T follicular helper cell (primary cell): ENCODE measurements at places on chromosomes 7 and 10.

GRCh38 chr7:143323653-143324052 lies 7.7 kb downstream of the CLCN1 start:
- no peak for DNase-seq

- peak; percentile 49 for DNase-seq
These were observed 8.3 kb upstream of the ATP6V0E2 start for GRCh38 chr7:149865437-149865836.

GRCh38 chr10:11339660-11340059 lies 271.8 kb downstream of the USP6NL start:
- no peak for DNase-seq

DNA sequence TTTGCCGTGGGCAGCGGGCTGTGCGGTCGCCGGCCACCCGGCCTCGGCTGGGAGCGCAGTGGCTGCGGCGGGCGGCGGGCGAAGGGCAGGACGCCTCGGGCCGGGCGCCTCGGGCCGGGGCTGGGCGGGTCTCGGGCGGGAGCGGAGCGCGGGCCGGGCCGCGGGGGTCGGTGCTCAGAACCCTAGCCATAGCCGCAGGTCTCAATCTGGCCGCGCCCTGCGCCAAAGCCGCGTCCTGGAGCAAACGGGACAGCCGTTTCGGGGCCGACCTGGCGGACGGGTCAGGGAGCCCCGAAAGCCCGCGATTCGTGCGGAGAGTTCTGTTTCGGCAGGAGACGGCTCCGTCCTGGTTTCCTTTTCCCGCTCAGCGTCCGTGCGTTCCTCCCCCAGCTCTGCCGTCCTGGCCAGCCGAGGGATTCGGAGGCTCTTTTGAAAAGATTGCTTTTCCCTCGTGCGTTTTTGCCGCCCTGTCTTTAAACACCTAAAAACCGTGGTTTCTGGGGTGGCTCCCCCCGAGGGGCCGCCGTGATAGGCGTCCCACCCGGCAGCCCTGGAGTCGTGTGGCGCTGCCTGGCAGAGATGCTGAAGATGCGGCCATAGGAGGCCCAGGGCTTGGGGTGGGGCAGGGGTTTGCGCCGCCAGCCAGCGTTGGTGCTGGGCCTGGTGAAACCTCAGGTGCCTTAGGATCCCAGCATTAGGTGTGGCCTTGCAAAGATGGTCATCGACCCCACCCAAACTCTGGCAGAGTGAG lies 727 bp downstream of the RET start:
- DNase-seq = no peak

DNA sequence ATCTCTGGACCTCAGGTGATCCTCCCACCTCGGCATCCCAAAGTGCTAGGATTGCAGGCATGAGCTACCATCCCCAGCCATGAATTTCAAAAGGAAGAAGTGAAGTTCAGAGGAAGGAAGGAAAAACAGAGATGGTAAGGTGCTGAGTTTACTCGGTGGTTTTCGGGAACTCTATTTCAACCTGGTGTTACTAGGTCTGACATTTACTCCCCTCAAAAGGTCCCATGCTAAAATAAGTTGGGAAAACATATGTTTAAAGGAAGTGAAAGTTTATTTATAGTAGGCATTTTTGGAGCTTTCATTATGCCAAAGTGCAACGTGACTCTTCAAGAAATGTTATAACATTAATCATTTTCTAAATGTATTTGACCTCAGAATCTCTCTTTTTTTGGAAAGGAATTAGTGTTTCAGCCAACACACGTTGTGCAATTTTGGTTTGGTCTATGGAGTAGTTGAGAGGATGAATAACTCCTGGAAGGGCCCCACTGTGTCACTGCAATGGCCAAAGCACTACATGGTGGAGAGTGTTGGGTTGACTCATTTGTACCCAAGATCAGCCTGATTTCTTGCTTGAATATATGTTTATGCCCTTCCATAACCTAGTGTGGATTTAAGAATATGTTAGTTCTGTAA lies 114.7 kb upstream of the FAM171A1 start:
- DNase-seq = no peak

DNA sequence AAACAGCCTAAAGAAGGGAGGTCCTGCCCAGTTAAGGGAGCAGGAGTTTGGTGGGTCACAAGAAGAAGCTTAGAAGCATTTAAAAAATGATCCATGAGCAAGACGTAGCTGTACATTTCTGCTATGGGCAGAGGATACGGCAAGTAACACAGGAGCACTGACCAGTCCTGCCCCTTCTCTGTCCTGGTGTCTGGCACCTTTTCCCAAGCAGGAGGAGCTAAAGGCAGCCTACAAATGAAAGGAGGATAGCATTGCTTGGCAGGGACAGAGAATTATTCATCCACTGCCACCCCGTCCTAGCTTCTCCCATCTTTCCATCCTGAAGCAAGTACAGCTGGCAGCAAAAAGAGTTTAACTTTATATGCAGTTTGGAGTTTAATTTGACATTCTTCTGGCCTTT lies 1077.6 kb downstream of the TYW1 start:
- no peak for DNase-seq

DNA sequence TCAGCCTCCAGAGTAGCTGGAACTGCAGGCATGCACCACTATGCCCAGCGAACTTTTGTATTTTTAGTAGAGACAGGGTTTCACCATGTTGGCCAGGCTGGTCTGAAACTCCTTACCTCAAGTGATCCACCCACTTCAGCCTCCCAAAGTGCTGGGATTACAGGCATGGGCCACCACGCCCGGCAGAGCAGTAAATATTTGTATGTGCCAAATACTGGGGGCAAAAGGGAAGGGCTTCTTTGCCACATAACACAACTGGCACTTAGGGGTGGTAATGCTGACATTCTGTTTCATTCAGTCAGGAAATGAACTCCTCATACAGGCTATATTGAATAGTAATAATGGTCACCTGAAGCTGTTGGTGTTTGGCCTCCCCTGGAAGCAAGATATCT lies 41.6 kb downstream of the ACSM6 start:
- DNase-seq = no peak

DNA sequence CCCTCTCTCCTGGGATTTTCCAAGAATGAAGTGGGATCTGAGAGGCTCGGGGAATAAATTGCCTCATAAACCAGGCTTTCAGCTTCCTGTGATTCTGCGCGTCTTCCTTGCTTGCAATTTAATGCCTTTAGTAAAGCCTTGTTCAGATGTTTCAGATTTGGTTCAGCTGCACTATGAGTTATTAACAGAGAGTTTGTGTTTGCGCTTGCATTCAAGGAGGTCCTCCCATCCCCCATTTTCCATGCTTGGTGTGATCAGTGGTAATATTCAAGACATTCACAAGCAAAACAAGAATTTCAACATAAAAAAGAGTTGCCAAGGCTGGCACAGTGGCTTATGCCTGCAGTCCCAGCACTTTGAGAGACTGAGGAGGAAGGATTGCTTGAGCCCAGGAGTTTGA lies 1068.9 kb downstream of the TYW1 start:
- DNase-seq = no peak

- no peak for DNase-seq
These were observed 1.1 kb upstream of the PPP1R9A start for GRCh38 chr7:94906065-94906851.

DNA sequence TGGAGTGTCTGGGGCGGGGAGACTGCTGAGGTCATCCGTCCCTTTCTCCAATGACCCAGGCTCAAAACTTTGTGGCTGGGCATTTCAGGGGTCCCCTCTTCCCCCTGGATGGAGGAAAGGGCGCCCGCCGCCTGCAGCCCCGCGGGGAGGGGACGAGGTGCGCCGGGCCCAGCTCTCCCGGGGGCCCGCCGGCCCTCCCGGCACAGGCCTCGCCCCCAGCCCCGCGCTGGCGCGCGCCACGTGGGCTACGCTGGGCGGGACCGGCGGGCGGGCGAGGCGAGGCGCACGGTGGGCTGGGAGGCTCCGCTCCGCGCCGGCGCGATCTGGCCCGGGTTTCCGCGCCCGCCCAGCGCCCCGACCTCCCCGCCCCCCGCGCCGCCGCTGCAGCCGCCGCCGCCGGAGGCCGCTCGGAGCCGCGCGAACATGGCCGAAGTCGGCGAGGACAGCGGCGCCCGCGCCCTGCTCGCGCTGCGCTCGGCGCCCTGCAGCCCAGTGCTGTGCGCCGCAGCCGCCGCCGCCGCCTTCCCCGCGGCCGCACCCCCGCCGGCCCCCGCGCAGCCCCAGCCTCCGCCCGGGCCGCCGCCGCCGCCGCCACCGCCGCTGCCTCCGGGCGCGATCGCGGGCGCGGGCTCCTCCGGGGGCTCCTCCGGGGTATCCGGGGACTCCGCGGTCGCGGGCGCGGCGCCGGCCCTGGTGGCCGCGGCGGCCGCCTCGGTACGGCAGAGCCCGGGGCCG lies at the start of gene FOXK1:
Gene FOXK1 (plus strand): TSS at position 410 of the 735 bp plus-strand sequence. CDS start 14 bp downstream, at position 424.
- DNase-seq = peak; percentile 67

DNA sequence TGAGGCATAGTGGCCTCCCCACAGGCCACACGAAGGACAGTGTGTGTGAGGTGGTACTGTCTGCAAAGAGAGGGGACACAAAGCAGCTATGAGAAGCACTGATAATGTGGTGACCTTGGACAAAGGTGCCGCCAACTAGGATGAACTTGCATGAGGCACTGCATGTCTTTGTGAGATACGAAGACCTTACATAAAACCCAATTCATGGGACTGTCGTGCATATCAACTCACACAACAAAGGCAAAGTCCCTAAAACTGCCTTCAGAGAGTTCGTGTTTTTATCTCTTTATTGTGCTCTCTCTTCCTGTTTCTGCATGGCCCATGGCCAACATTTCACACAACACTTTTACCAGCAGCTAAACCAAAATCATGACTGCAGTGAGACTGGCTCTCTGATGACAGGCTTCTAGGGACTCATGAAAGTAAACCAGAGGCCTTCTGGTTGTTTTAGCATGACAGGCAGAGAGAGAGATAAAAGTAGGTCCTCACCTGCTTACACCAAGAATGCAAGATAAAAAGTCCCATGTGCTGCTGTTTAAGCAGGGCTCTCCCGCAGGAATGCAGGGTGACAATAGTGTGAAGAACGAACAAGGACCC lies 347.8 kb downstream of the ELMO1 start:
- DNase-seq = no peak

- no peak for DNase-seq
These were observed 111.4 kb upstream of the CACUL1 start for GRCh38 chr10:118865998-118866693.

DNA sequence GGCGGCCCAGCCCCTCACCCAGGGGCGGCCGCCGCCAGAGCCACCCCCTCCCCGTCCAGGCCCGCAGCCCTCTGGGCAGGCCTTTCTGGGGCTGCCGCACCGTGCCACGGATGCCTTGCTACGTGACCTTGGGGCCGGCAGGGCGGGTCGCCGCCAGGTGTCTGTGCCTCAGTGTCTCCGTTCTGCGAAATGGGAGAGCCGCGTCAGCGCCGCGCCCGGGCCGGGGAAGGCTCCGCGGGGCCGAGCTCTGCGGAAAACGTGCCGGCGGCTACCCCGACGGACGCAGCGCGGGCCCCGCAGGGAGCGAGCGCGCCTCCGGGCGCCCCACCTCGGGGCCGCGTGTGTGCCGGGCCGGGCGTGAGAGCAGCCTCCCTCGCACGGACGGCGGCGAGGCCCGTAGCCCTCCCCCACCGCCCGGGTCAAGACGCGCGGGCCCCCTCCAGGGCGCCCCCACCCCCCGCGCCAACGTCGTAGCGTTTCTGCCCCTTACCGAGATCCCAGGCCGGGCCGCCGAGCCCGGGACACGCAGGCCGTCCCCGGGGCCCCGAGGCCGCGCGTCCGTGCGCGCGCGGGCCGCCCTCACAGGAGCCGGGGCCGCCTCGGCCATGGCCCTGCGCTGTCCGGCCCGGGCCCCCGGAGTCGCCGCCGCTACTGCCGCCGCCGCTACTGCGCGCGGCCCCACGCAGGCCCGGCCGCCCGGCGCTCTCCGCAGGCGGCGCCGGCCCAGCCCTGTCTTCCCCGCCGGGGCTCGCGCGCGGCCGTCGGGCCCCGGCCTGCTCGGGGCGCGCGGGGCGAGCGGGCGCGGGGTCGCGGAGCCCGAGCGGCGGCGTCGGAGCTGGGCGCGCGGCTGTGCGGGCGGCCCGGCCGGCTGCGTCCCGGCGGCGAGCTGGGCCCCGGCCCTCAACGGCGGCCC lies 1.1 kb downstream of the ZNF777 start:
- DNase-seq = no peak

GRCh38 chr10:73899423-73899822 lies 11.5 kb upstream of the PLAU start:
- no peak for DNase-seq

GRCh38 chr7:3949242-3949640 lies 648.2 kb downstream of the SDK1 start:
- DNase-seq = no peak

DNA sequence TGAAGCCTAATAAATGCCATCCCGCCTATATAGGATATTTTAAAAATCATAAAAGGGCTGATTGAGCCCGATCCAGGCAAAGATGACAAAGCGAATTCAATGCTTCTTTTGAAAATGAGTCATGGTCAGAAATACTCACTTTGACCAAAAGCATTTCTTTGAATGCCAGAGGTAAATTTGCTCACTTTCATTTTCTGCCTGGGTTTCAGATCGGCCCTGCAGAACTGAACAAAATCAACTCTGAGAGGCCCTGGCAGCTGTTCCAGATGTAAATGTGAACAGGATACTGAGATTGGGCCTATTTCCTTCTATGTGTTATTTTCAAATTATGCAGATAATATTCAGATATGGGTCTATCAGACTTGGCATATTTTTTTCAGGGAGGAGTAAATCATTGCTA lies 114.8 kb upstream of the ARID5B start:
- no peak for DNase-seq

- DNase-seq = no peak
These were observed 21.7 kb upstream of the MALSU1 start for GRCh38 chr7:23277359-23277989.

DNA sequence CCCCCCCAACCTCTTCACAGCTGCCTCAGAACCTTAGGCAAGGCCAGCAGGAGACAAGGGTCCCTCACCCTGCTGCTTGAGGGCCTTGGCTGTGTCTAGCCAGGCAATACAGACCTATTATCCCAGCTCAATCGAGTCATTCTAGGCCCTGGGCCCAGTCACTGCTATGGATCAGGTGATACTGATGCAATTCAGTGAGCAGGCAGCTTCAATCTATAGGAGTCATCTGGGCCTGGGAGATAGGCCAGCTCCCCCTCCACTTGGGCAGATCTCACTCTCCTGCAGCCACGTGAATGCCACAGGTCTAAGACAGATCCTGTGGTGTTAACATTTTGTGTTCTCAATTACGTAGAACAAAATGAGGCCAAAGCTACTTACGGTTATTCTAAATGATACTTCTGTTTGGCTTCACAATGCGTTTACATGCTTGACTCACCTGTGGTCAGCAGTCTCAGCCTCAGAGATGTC lies 68.0 kb upstream of the LRRC4 start:
- DNase-seq = no peak

DNA sequence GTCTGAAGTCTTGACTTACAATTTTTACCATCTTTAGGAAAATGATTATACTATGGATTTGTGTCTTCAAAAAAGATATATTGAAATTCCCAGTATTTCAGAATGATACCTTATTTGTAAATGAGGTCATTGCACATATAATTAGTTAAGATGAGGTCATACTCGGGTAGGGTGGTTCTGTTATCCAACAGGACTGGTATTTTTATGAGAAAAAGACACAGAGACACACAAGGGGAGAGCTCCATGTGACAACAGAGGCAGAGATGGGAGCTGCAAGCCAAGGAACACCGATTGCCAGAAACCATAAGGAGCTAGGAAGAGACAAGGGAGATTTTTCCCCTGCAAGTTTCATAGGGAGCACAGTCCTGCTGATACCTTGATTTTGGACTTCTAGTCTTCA lies 356.9 kb downstream of the ARL4A start:
- no peak for DNase-seq
